Esophagus muscularis mucosa (tissue), 4 donors: ENCODE measurements at places on chromosomes 16 and 17. TPM values are rescaled to one million over a fixed set of nuclear protein-coding genes. Genes with fewer than 3 reads are reported as not detected.

KDM6B gene
- total RNA-seq = 12.5 TPM

TK1 gene
- total RNA-seq = 19.1 TPM

PPY gene
- not detected for total RNA-seq

ARL5C gene
- not detected for total RNA-seq

CCL1 gene
- not detected for total RNA-seq

USP7 gene
- total RNA-seq = 84.7 TPM

METTL9 gene
- total RNA-seq = 94.4 TPM

RSAD1 gene
- total RNA-seq = 13.4 TPM

SDR42E1 gene
- total RNA-seq = 1.3 TPM

TEDC2 gene
- 1.5 TPM for total RNA-seq

CDT1 gene
- total RNA-seq = not detected

- no peak for DNase-seq
Measured at GRCh38 chr17:26765860-26766709, 527.8 kb upstream of the WSB1 start.

DNA sequence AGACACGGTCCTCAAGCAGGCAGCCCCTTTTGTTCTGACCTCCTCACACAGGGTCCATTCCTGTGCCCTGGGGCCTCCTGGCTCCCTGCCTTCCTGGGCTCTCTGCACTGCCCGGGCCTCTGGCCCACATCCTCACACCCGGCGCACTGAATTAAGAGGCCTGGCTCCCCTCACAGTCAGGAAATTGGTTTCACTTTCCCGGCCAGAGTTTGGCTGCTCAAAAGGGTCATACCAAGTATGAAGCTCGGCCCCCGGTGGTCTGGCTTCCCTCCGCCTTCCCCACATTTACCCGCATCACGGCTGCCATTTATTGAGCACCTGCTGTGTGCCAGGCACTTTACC, 220.0 kb downstream of the NTN1 start:
- DNase-seq = no peak

GRCh38 chr17:2952174-2952845, 111.1 kb downstream of the OR1D5 start:
- DNase-seq = no peak

- no peak for DNase-seq
Measured at GRCh38 chr17:74389937-74390679, 22.8 kb downstream of the GPR142 start.

GRCh38 chr17:62805234-62805633, 2.9 kb downstream of the MARCHF10 start:
- DNase-seq = no peak

DNA sequence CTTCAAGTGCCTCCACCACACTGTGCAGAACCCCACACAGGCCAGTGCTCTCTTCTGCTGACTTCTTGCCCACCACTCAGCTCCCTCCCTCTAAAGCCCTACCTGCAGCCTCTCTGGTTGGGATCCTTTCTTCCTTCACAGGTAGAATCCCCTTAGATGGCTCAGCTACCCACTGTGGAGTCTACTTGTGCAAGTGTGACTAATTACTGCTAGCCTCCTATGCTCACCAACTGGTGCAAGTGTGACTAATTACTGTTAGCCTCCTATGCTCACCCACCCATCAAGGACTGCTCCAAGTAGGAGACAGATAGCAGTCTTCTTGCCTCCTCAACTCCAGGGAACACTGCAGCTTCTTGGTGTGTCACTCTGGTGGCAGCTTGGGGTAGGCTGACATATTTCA, 43.6 kb downstream of the TEX14 start:
- DNase-seq = no peak

- no peak for DNase-seq
Measured at GRCh38 chr17:2042933-2043332, 1.1 kb downstream of the OVCA2 start.

DNA sequence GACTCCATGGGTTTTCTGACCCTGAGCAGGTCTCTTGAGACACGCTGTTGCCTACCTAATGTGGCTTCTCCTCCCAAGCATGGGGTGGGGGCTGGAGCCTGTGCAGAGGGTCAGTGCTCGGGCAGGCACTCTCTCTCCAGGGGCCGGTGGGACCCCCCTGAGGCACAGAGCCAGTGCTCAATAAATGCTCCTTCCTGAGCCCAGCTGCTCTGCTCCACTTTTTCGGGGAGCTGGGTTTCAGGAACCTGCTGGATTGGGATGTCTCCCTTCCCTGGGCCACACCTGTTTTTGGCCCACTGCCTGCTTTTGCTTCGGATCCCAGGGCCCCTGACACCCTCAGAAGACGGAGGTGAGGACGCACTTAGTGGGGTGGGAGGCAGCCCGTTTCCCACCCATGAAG, 1.3 kb upstream of the TRIM65 start:
- no peak for DNase-seq

DNA sequence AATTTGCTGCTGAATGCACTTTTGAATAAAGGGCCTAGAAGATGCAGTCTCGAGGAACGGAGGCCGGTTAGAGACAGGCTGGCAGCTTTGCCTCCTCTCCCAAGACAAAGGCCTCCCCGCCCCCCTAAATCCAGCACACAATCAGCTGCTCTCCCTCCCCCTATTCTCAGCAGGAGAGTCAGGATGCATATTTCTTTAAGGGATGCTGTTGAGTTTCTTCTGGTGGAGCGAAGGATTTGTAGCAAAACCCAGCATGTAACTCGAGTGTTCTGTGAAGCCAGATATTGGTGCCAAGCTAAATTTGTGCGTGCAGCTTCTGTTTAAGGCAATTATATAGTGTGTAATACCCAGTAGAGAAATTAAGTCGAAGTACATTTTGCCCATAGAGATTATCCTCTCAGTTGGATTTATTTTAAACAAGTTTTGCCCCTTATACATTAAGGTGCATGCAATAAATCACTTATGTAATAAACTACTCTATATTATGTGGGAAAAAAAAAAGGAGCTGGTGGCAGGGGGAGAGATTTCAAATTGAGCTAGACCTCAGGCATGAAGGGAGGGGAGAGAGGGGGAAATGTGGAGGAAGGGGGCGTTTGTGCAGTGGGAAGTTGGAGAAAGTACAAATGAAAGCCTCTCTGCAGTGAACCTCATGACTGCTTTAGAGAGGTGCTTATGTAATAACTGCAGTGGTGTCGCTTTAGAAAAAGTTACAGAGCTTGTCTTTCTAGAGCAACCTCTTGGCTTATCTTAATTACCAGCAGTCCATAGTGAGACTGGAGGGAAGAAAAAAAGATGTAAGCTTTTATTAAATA, 599.2 kb downstream of the MAF start:
- no peak for DNase-seq

- no peak for DNase-seq
Measured at GRCh38 chr16:16828913-16829398, 450.0 kb downstream of the NPIPA7 start.

GRCh38 chr16:81401035-81401950, 43.3 kb upstream of the CMIP start:
- no peak for DNase-seq

DNA sequence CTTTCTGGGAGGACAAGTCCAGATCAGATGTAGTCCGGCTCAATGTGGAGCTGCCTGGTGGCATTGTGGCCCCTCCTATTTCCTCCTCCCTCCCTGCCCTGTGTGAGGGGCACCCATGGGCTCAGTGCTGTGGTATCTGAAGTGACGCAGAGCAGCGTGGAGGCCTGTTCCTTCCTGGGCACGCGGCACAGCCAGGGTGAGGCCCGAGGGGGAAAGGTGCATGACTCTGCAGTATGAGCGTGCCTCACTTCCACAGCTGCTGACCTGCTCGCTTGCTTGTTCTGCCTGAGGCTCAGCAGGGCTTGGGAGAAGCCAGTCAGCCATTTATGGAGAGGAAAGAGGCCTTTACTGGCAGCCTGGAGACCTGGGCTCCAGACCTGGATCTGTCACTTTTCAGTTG, 11.7 kb downstream of the TMEM238L start:
- DNase-seq = no peak

- no peak for DNase-seq
Measured at GRCh38 chr17:8046929-8047768, 8.3 kb downstream of the ALOX15B start.

DNA sequence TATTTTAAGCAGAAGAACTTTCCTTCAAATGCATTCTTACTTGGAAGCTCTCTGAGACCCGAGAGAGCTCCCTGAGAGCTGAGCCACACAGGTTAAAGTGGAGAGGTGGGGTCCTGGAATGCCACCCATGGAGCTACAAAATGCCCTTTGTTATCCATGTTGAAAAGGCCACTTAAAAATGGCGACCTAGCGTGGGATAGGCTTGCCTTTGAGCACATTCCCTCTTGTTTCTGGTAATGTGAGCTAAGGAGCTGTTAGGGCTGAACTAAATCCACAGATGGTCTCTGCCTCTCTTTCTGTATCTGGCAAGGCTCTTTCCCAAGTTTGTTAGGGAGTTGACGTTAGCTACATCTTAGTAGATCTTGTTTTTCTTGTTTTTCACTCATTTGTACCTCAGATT, 171.6 kb downstream of the SNX29 start:
- no peak for DNase-seq

- no peak for DNase-seq
Measured at GRCh38 chr17:2064980-2065785, 10.3 kb downstream of the HIC1 start.

GRCh38 chr17:55693254-55694216, 29.1 kb downstream of the TMEM100 start:
- DNase-seq = no peak

- DNase-seq = no peak
Measured at GRCh38 chr17:61247439-61247838, 152.2 kb upstream of the TBX2 start.

DNA sequence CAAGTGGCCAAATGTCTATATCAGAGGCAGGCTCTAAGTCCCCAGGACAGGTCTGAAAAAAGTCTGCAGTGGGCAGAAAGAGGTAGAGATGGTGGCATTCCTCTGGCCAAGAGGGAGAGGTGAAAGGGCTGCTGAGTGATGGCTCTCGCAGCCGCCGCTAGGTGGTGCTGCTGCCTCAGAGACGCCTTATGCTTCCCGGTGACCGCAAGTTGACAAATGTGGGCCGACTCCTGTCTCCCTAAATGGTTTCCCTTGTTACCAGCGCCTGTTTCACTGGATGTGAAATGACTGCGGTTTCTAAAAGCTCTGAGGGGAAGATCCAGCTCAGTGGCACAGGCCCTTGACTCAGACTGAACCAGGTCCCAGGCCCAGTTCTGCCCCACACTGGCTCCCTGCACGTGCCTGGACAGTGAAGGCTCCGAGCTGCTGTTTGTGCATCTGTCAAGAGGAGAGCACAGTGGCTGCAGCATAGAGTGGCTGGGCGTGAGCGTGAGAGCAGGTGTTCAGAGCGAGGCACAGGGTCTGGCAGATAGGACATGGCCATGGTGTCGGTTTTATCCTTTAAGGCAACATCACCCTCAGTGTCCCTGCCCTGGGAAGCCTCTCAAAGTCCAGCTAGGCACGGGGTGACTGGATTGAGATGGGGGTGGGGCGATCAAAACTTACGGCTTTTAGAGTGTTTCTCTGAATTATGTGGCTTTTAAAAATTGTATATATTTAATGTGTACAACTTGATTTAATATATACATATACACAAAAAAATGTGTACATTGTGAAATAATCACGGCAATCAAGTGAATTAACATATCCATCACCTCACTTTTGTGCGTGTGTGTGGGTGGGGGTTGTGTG, 19.9 kb downstream of the CLEC16A start:
- DNase-seq = no peak

DNA sequence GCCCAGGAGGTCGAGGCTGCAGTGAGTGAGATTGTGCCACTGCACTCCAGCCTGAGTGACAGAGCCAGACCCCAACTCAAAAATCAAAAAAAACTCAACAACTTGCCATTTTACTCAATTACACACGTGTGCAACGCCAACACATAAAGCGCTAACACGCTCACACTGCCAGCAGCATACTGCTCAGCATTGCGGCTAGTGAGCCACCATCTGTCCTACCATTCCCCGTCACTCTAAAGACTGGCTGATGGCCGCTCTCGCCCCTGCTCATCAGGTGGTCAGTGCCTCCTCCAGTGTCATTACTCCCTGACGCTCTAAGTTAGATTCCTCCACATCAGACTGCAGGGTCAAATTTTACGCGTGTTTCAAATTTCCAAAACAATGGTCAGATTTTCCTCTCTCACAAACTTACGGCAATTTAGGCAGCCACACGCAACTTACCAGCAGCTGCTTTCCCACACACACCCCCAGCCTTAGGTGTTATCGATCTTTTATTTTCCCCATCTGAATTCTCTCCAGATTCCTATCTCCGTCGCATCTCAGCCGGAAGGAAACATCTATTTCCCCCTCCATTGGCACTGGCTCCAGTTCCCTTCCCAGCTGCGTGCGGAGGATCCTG, 240.8 kb downstream of the C16orf95 start:
- DNase-seq = no peak

GRCh38 chr17:9519583-9520272, 55.9 kb downstream of the STX8 start:
- no peak for DNase-seq

DNA sequence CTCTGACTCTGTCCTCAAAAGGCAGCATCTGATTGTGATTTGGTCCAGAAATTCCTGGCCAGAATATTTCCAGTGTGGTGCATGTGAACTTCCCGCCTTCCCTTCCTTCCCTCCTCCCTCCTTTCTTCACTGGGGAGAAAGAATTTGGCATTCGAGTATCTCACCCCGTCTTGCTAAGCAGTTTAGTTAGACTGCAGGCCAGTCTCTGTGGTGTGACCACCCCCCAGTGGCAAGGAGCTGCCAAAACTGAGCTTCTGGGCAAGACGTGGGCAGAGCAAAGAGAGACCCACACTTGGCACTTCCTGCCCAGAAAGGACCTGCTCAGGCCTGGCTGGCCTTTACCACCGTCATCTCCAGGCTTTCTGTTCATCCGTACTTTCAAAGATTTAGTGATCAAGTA, 36.4 kb downstream of the SNX20 start:
- no peak for DNase-seq
